Activated T-cell treated with anti-CD3 and anti-CD28 coated beads, Interleukin-2, amount 50 U/mL, for 1 hour (primary cell): ENCODE measurements at places on chromosomes 5 and 9.
A peak's percentile ranks its signal among the peaks of the same experiment; 100 is the strongest.

DNA sequence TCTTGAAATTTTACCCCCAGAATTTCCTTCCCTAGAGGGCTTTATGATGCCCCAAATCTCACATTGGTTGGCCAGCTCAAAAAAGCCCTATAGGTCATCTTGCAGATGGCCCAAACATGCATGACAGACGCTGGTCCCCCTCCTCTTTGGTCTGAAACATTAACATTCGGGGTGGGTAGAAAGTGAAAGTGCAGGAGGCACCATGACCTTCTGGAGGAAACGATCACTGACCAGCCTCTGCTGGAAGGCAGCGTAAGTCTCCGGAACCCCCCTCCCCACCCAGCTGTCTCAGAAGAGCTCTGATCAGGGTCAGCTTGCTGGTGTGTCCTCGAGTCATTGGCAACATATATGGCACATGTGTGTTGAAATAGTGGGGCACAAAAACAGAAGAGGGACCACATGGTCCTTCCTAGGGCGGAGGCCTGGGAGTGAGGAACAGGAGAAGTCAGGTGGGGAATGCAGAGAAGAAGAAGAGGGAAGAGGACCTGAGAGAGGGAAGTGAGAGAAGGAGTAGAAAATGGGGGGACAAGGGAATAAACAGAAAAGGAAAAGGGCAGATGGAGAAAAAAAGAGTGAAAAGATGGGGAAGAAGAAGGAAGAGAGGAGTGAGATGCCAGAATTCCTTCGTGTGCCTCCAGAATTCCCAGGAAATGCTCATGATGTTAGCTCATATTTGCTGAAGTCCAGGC, 46.2 kb downstream of the IL31RA start:
- DNase-seq: no peak

DNA sequence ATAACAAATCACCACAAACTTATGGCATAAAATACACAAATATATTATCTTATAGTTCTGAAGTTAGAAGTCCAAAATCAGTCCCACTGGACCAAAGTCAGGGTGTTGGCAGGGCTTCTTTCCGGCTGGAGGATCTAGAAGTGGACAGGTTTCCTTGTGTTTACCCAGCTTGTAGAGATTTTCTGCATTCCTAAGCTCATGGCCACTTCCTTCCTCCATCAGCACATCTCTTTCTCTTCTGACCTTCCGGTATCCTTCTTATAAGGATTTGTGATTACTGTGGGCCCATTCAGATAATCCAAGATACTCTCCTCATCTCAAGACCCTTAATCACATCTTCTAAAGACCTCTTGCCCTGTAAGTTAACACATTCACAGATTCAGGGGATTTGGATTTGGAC, 97.6 kb downstream of the RAB3C start:
- DNase-seq: no peak

DNA sequence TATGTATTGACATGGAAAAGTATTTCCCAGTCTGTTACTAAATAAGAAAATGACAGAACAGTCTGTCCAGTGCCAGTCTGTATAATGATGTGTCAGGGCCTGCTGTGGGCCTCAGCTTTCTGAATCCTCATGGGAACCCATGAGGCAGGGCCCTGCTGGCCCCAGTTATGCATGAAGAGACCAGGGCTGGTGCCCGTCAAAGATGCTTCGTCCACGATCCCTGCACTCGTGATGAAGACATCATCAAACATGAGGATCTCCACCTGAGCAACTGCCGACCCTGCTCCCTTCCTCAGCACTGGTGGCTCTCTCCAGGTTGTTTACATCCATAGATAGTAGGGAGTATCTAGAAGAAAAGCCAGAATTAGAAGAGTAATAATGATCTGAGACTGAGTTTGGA, 52.5 kb downstream of the ICE1 start:
- no peak for DNase-seq

DNA sequence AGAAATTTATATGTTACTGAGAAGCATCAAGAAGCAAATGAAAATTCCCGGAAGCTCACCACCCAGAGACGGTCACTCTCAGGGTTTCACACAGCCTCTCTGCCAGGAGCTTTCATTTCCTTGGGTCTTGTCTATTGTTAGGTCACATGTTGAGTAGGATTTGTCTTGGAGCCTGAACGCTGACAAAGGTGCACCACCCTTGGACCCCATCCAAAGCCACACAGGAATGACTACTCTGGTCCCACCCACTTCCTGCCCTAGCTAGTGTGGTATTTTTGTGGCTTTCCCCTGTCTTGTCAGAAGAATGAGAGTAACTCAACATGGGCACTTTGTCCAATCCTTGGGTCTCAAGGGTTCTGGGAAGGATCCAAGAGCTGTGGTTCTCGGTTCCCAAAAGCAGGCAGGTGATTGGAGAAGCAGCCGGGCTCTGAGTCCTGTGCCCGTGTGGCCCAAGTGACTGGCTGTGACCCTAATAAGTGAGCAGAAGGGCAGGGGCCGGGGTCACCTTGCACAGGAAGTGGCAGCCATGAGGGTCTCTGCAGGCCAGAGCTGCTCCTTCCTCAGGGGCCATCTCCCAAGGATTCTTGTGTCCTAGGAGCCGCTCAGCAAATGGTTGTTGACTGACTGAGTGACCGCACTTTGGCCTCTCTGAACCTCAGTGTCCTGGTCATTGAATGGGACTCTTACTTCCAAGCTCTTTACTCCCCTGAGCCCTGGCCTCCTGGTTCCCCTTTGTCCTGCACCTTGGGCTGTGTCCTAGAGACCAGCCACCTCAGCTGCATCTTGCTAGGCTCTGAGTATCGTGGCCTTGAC, 6.9 kb downstream of the FGD3 start:
- DNase-seq: peak; percentile 73

DNA sequence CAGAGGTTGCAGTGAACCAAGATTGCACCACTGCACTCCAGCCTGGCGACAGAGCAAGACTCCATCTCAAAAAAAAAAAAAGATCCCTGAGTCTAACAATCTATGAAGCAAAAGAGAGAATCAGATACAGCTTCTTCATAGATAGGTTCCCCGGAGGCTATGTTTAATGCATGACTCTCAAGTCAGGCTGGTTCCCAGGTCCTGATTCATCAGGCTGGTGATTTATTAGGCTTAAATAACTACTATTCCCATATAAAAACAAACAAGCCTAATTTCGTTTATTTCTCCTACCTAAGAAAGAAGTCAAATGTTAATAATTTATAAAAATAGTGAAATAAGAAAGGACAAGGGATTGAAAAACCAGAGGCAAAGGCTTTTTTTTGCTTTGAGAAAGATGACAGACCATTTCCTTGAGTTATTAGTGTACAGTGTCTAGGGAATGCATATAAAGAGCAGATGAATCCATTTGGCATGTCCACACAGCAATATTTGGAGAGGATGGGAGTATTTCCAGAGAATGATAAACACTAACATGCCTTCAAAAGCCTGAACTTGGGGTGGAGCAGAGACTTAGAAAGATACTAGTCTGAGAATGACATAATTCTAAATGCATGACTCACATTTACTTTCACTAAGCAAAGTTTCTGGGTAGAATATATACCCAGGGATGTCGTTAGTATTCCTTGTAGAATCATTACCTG, 115.3 kb downstream of the NREP start:
- DNase-seq: no peak

GRCh38 chr5:135492319-135492626, 40.1 kb upstream of the TIFAB start:
- no peak for DNase-seq

GRCh38 chr9:123329329-123329955, 26.6 kb upstream of the CRB2 start:
- no peak for DNase-seq

DNA sequence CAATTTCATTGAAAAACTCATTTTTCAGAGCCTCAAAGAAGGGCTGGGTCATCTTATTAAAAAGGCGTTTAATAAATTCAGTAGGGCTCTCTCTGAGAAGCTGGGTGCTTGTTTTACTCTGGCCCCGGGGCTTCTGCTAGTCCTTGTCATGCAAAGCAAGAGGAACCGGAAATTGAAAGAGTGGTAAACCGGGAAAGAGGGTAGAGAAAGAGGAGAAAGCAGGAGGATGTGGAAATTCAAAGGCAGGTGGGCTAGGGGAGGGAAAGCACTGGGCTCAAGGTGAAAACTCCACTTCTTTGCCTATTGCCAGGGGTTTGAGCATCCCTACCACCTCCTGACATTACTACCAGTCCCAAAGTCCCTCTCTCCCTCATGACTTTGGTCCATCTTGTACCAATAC, 64.6 kb upstream of the AGXT2 start:
- no peak for DNase-seq

DNA sequence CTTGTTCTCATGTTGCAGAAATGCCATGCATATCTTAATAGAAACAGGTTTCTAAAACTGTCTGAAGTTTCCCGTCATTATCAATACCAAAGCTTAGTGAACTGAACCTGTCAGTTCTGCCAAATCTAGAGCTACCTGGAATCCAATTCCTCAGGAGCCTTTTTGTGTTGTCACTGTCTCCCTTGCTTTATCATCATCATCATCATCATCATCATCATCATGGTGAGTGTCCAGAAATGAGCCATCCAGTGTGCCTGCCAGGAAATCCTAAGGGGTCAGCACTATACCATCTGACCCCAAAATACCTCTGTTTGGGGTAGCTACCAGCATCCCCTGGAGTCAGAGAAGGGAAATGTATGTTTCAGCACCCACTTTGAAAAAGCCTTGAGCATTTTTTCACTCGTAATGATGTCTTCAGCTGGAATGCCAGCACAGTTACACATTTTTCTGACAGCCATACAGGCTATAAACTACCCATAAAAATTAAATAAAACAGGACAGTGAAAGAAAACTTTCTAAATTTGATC, 150.3 kb downstream of the NR2F1-AS1 start:
- DNase-seq: no peak

DNA sequence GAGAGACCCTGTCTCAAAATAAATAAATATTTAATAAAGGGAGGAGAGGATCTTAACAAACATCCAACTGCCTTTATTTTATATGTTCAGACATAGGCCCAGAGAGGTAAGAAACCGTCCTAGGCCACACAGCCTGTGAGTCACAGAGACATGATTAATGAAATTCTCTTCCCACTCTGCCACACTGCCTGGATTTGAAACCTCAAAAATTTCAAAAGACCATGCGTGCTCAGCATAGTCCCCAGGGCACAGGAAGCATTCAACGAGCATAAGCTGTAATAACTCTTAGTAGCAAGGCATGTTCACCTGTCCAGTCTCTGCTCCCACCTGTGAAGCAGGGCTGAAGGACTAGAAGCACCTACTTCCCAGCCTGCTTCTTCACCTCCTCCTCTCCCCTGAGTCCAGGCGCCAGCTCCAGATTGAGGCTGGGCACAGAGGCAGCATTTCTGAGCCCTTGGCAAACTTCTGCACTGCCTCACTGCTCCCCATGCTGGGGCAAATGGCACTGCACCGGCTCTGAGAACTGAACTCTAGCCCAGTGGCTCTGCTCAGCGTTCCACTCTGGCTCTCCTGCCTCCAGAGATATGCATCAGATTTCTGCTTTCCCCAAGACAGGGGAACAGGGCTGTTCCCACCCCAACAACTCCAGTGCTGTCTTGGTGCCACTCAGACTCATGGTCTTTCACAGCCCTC, 1.1 kb downstream of the FAT2 start:
- DNase-seq: no peak

DNA sequence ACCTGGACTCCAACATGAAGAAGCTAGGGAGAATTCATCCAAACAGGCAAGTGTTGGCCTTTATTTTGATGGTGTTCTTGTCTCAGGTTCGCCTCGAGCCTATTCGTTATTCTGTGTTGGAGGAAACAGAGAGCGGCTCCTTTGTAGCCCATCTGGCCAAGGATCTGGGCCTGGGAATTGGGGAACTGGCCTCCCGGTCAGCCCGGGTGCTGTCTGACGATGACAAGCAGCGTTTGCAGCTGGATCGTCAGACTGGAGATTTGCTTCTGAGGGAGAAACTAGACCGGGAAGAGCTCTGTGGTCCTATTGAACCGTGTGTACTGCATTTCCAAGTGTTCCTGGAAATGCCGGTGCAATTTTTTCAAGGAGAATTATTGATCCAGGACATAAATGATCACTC, 367 bp downstream of the PCDHB4 start:
- DNase-seq: no peak

DNA sequence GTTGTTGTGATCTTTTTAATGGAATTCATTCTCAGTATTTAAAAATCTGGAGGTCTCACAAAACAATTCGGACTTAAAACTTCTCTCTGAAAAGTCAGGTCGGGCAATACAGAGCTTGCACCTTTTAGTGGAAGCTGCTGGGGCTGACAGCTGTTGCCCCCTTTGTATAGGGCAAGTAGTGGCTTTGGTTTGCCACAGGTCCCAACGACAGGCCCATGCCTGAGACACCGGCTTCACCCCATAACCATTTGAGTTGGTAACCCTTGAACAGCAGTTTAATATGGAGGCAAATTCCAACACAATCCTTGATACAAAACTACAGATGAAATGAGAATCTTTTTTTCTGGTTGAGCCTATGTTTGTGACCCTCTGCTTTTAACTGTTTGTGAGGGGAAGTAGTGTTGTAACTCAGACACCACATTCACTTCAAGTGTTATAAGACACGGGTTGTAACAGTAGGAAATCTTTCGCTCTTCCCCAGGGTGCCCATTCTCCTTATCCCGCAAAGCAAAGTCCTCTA, 752 bp upstream of the GLRX start:
- no peak for DNase-seq

DNA sequence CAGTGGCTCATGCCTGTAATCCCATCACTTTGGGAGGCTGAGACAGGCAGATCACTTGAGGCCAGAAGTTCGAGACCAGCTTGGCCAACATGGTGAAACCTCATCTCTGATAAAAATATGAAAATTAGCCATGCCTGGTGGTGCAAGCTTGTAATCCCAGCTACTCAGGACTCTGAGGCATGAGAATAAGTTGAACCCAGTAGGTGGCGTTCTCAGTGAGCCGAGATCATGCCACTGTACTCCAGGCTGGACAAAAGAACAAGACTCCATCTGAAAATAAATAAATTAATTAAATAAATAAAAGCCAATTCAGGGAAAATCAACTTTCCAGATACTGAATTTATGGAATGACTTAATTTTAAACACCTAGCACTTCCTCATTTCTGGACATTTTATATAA, 1722.1 kb downstream of the MAT2B start:
- DNase-seq: no peak

- DNase-seq: no peak
Measured at GRCh38 chr5:34717426-34718327, 61.5 kb downstream of the RAI14 start.

DNA sequence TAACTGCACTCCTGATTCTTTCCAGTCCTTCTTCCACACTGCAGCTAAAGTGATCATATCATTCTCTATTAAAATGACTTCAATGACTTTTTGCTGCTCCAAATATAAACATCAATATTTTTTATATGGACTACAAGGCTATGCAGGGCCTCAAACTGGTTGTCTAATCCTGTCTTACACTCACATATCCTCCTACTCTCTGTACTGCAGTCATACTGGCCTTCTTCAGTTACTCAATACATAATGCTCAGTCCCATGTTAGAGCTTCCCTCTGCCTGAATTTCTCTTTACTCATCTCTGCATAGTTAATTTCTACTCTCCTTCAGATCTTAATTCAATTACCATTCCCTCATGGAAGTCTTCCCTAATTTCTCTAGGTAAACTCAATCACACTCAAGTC, 3.4 kb downstream of the MEIKIN start:
- DNase-seq: no peak

DNA sequence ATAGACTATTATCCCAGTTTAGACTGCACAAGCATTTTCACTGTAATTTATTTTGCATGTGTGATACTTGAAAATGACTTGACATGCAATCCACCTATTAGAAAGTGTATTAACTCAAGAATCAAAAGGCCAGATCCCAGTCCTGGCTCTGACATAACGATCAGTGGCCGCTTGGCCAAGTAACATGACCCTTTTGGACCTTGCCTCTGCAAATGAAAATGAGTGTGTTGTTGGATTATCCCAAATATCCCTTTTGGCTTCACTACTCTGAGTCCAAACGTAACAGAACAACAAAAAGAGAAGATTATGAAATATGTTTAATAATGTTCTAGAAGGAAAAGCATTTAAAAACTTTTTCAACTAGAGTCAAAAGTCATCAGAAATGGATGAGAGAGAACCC, 19.0 kb downstream of the DMGDH start:
- DNase-seq: no peak
